Activated CD4-positive, alpha-beta T cell treated with anti-CD3 and anti-CD28 coated beads for 24 hours (primary cell): ENCODE measurements at places on chromosomes 5 and 9.

- no peak for DNase-seq
Measured at GRCh38 chr5:51404255-51404654, 21.0 kb downstream of the ISL1 start.

GRCh38 chr9:8632493-8632892 lies 832.9 kb upstream of the DMAC1 start:
- DNase-seq = no peak

DNA sequence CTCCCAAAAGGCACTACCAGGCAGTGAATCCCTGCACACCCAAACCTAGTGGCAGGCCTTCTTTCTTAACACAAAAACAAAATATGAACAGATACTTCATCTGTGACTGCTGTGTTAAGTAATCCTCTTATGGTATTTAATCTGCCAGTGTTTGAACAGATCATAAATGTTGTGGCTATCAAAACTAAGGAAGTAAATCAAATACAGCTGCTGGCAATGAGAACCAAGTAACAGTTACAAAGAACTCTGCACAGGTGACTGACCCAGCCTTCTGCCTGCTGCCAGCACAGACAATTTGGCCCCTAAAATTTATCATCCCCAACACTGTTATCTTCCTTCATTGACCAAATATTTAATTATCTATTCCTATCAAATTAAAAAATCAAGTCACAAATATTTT lies 78.0 kb downstream of the GNAQ start:
- DNase-seq = no peak

DNA sequence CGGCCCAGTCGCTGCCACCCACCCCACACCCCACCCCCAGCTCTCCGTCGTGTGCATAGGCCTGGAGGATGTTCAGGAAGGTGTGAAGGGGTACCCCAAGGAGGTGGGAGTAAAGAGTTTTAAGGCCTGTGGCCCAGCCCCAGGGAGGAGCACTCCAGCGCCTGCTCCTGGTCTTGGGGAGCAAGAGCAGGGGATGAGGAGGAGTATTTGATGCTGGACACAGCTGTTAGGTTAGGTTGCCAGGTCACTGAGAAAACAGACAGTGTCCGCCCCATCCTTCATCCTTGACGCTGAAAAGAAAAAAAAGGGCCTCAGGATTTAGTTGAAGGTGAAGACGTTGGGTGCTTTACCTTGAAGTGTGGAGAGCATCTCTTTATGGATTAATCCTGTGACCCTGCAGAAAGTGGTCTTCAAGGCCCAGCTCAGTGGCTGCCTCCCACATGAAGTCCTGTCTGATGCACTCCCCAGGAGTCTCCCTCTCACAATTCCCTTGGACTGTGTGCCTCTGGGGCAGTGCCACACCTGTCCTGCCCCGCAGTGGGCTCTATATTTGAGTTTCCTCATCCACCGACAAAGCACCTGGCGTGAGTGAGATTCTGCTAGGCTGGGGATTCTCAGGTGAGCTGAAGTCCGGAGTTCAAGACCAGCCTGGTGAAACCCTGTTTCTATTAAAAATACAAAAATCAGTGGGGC lies 101.8 kb downstream of the SPRY4 start:
- no peak for DNase-seq

- DNase-seq = no peak
Measured at GRCh38 chr5:109324931-109325330, 84.8 kb downstream of the PJA2 start.
